ENCODE measurements at places on chromosomes 16 and 17.

DNA sequence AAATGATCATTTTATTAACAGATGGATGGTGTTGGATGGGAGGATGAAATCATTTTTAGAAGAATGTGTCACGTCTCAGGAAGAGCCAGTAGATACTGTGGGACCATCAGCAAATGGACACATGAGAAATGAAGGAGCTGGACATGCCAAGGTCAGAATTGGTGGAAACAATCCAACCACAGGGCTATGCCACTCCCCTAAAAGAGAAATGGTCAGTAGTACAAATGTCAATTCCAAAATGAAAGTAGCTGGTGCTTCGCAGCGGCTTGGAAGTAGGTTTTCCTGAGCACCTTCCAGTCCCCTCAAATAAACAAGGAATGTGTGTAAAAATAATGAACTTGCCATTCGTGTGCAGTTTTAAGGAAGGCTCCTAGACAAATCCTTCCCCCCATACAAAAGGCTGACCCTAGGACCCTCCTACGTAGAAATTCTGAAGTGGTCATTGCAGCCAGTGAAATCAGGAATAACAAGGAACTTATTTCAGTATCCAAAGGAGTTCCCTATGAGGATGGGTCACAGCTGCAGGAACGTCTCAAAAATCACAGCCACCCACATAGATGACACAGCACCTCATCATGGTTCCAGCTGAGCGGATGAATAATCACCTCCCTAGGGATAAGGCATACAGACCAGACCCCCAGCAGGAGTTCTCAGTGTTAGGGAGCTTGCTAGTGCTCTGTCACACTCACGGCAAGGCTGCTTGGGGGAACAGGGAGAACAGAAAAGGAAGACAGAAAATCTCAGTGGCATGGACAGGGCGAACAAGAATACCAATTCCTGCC lies 239.2 kb downstream of the HS3ST3A1 start:
- DNase-seq: no peak

DNA sequence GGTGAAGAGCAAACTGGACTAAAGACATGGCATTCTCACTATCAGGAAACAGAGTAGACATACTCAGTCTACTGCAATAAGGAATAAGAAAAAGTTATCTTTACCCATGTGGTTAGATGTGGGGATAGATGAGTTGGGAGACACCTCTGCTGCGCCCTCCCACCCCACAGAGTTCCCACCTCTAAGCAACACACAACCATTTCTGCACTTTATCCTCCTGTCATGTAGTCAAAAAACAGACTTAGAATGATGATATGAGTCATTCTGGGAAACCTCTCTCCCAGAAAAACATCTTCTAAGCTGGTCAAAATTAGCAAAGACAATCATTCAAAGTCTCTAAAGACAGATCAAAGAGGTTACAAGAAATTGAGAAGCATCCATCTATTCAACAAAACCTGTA lies 94.9 kb downstream of the CACNG1 start:
- no peak for DNase-seq

DNA sequence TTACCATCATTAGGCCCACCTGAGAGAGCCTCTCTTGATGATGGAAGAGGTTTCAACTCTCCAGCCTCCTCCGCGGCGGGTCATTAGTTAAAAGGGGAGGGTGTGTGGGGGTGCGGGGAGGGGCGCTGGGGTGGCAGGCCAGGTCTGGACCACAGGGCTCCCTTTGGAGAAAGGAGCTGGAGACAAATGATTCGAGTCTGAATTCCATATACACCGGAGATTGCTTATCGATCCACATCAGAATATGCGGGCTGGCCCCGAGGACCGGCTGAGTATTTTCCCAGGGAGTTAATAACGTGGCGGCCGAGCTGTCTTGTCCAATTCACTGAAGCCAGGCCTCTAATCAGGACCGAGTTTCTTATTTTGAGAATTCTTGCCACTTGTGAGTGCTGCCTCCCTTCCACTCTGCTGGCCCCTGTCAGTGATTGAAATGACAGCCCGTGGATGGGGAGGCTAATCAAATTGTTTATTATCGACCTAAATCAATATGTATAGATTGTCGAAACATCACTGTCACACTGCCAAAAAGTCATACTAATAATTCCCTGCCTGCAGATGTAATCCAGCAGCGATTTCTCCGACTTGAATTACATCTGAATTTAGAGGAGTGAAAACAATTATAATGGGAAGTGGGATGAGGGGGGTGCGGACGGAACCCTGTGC lies 202.7 kb downstream of the SALL1 start:
- DNase-seq: no peak

DNA sequence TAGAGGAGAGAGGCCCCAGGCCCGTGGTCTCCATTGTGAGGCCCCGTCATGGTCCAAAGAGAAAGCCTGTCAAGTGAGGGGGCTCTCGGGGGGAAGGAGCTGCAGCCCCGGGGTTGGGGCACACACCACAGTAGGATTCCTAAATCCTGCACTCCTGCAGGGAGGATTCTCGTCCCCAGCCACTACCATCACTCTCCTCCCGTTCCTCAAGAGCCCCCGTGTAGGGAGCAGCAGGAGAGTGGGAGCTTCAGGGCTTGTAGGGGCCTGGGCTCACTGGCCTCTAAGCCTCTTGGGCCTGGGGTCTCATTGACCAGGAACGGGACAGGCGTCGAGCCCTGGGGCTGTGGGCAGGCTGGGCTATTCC lies 821 bp downstream of the C16orf86 start:
- no peak for DNase-seq

- no peak for DNase-seq
These were observed 9.4 kb downstream of the C17orf100 start for GRCh38 chr17:6660805-6661463.

- peak; percentile 33 for DNase-seq
These were observed 96.4 kb upstream of the SHISA6 start for GRCh38 chr17:11144358-11145233.

DNA sequence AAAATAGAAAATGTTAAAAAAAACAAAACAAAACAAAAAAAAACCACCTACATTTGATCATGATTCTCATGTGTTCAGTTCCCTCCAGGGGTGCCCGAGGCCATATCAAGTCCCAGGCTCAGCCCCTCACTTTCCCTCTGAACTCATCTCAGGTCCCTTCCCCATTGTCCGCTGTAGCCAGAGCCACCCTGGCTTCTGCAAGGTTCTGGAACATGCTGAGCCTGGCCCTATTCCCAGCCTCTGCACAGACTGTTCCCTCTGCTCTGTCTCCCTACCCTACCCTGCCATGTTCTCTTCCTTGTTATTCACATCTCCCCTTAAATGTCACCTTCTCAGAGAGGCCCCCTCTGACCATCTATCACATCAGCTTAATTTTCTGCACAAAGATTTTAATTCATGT lies 46.9 kb downstream of the TK2 start:
- no peak for DNase-seq

DNA sequence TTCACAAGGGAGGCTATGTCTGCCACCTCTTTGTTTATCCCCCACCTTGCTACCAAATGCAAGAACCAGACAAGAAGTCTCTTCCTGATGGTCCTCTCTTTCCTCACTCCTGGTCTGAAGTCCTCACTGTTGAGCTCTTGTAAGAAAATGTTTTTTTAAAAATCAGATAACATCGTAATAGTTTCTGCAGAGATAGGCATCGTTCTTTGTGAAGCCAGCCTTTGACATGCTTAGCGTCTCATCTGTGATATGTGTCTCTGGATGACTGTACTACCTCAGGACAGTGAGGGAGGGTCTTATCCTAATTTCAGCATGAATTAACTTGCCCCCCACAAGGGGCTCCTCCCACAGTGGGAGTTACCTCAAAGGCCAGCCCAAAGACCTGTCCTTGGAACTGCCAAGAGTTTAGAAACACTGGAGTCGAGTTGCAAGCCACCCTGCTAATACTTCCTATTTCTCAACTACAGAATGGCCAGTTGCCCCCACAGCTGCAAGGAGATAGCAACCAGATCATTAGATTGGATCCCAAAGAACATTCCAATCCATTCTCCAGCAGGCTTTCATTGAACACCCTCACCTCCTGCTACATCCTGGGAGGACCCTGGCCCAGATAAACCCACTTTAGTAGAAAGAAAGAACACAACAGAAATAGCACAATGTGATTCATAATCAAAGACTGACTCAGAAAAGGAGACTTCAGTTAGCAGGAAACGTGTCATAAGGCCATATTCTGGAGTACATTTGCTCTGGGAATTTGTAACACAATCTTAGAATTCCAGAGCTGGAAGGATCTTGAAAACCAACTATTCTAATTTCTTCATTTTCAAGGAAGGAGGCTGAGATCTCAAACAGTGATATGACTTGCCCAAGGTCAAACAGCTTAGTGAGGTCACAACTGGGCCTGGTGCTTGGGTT lies 151.0 kb downstream of the IRX3 start:
- DNase-seq: no peak

GRCh38 chr17:58301504-58302150 lies 20.9 kb upstream of the MPO start:
- DNase-seq: no peak

- DNase-seq: no peak
These were observed 36.6 kb downstream of the ARHGAP23 start for GRCh38 chr17:38464723-38465390.

- DNase-seq: no peak
These were observed 18.3 kb upstream of the RASD1 start for GRCh38 chr17:17514361-17514992.

GRCh38 chr16:11893571-11893970 lies 22.2 kb downstream of the GSPT1 start:
- no peak for DNase-seq

DNA sequence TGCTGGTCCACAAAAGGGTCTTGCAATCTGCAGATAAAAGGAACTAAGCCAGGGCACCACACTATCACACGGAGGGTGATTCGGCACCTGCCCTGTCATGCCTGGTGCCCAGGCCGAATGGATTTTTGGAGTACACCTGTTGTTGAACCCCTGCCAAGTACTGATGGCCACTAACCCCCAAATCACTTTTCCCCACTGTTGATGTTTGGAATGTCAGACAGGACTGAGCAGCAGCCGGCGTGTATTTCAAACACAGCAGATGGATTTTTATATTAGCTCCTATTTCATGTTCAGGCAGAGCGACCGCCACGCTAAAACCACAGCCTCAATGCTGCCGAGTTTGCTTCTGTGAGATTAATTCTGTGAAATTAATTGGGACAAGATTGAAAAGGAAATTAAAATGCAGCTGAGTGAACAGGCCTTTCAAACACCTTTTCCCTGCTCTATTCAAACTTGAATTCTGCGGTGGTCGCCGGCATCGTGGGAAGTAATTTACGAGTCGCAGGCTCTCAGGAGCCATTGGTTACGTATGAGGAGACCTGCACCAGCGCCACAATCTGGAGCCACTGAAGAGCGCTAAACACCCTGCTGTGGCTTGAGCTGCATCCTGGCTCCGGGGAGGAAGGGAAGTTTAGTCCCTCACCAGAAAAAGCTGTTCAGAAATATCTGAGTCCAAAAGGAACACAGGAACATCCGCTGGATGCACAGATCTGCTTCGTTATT lies 48.5 kb downstream of the SNX11 start:
- no peak for DNase-seq
